ENCODE measurements at places on chromosomes 1 and 21. TPM values are rescaled to one million over a fixed set of nuclear protein-coding genes. Genes with fewer than 3 reads are reported as not detected.

- DNase-seq: no peak
Measured at GRCh38 chr1:34896612-34897011, 32.8 kb downstream of the DLGAP3 start.

DNA sequence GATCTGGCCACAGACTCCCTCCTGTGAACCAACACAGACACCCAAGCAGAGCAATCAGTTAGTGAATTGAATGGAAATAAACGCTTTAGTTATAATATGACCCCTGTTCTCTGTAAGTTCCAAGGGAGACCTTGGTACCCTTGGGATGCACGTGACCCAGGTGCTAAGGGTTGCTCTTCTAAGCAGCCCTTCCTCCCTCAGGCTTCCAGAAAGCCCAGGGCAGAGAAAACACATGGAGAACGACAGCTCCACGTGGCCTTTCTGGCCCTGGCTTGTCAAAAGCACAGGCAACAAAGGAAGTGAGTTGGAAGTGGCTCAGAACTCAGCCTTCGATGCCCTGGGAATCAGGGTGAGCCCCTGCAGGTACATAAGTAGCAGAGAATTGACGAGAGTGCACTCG is 57.4 kb downstream of the LACTBL1 start:
- DNase-seq: no peak

GRCh38 chr1:92446546-92446945 is 40.2 kb downstream of the GFI1 start:
- DNase-seq: no peak

- DNase-seq: peak; percentile 26
Measured at GRCh38 chr1:212814537-212815334, 23.0 kb downstream of the TATDN3 start.

- DNase-seq: peak; percentile 50
Measured at GRCh38 chr1:174998569-174999215, 1.1 kb upstream of the CACYBP start.

GRCh38 chr1:39679821-39680220 is 7.9 kb upstream of the NT5C1A start:
- no peak for DNase-seq

GRCh38 chr1:22832414-22832786 is 121.8 kb downstream of the EPHB2 start:
- no peak for DNase-seq

GRCh38 chr1:167526667-167527383 is 8.5 kb upstream of the CD247 start:
- no peak for DNase-seq

GRCh38 chr1:27858072-27858948 is 14.0 kb upstream of the THEMIS2 start:
- peak; percentile 95 for DNase-seq

GRCh38 chr1:59013276-59013927 is 229.6 kb upstream of the JUN start:
- DNase-seq: no peak

GRCh38 chr1:1387098-1388077 is 11.7 kb downstream of the CCNL2 start:
- no peak for DNase-seq

- DNase-seq: no peak
Measured at GRCh38 chr1:115129071-115129640, 39.9 kb upstream of the TSPAN2 start.

DNA sequence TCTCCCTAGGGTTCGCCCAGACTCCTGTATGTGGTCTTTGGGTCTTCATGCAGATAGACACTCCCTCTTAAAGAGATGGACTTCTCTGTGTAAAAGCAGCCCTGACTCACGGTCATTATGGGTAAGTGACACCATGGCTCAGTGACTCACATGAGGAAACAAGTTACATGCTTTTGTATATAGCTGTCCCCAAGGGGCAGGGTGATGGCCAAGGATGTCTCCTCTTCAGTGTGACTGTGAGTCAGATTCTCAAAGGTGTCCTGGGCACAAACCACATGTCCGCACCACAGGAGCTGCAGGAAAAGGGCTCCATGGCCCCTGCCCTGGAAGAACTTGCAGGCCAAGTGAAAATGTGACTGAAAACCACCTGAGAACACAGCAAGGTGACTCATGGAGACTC is 380.4 kb downstream of the NPHP4 start:
- DNase-seq: peak; percentile 31

- no peak for DNase-seq
Measured at GRCh38 chr1:237211540-237211939, 169.6 kb downstream of the RYR2 start.

- DNase-seq: no peak
Measured at GRCh38 chr1:23290836-23291565, 53.1 kb downstream of the HNRNPR start.

- DNase-seq: peak; percentile 54
Measured at GRCh38 chr1:241994171-241994570, 4.7 kb downstream of the MAP1LC3C start.

DNA sequence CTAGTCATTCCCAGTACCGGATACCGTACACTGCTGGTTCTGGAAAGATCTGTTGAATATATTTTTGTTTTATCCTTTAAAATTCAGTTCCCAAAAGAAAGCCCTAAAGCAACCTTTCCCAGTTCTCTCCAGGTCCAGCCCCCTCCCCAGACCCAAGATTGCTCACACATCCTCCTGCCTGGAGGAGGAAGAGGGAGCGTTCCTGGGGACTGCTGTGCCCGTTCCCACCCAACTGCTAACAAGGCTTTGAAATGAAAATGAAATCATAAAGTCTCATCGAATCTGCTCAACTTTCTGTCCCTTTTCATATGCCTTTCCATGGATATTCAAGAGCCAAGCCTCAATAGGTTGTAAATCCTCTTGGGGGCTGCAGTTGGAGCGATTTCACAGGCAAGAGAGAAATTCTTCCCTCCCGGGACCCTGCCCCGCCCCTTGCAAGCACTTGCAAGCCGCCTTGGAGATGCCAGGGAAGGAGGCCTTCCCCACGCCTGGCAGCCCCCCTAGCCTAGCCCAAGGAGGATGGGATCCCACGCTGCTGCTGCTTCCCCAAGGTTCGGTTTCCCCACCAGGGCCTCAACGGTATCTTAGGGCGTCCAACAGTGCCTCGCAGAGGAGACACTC is 113.2 kb upstream of the CACHD1 start:
- DNase-seq: no peak

GRCh38 chr1:2950926-2951305 is 70.4 kb upstream of the ACTRT2 start:
- DNase-seq: no peak

DNA sequence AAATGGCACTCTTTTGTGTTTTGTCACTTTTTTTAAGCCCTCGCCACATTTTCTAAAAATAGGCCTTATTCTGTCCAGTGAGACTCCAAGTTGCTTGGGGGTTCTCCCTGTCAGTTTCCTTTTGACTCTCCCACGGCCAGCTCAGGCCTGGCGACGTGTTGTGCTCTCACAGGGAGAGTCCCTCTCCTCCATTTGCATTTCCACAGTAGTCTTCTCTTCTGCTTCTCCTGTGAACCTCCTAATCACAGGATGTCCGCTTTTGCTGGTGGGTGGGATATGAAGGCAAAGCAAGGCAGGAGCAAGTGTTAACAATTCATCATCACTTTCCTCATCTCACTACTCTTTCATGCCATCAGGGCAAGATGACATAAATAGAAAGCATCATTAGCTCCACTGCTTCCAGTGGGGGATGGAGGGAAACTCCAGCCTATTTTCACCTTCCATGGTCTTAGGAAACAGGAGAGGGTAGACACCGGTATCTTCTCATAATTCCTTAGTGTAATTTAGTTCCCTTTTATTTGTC is 99.8 kb downstream of the INTS7 start:
- no peak for DNase-seq

DNA sequence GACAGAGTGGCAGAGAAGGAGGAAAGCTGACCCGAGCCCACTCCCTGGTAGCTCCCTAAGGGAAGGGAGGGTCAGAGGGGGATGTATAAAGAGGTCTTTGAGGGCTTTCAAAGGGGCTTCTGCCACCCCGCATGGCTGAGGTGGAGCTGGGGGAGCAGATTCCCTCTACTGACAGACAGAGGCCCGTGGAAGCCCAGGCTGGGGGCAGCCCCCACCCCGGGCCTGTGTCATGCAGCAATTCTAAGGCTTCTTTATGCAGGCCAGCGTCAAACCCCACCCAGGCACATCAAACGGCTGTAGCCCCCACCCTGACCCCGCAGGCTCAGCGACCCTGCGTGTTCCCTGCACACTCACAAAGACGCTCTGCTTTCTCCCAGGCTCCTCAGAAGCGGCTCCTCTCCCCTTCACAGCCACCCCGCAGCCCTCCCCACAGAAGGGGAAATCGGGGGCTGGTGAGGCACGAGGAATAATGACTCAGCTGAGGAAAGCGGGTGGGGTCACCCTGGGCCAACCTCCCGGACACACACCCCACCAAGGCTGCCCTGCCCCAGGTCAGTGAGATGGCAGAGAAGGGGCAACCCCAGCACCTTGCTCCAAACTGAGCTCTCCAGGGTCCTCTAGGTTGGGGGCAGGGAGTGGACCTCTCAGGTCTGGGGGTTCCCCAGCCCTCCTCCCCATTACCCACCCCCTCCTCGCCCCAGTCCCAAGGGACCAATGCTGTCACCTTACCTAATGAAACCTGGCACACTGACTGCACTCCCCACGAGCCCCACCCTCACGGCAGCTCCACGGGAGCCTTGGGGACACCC is 10.8 kb downstream of the SLC45A3 start:
- no peak for DNase-seq

DNA sequence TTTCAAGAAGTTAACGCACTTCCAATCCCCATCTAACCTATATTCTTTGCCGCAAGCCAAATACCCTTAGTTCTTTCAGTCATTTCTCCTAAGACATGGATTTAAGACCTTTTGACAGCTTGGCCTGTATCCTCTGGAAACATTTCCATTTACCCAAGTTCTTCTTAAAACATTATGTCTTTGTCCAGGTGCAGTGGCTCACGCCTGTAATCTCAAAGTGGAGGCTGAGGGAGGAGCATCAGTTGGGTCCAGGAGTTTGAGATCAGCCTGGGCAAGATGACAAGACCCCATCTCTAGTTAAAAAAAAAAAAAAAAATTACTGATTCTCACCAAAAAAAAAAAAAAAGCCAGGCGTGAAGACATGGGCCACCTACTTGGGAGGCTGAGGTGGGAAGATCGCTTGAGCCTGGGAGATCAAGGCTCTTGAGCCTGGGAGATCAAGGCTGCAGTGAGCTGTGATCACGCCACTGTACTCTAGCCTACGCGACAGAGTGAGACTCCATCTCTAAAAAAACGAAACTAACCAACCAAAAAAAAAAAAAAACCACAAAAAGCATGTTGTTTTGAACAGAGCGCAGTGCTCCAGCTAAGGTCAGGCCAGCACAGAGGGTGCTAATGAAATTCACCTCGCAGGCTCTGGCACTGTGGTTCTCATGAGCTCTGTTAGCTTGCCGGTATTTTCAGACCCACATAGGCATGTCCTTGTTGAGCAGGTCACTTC is 36.0 kb downstream of the NUAK2 start:
- DNase-seq: no peak

The MAP3K7CL gene
- total RNA-seq: 1.3 TPM

The KCNAB2 gene
- 26.4 TPM for total RNA-seq

The CBR3 gene
- total RNA-seq: 56.3 TPM

The EFCAB7 gene
- total RNA-seq: 3.6 TPM

The ELF3 gene
- total RNA-seq: 460 TPM

The CELF3 gene
- total RNA-seq: 0.07 TPM

The NUF2 gene
- total RNA-seq: 35.6 TPM

The DCST2 gene
- total RNA-seq: 0.18 TPM

The OR2W3 gene
- 4.5 TPM for total RNA-seq

The RGS4 gene
- total RNA-seq: 16.6 TPM

The LRRC39 gene
- total RNA-seq: 0.84 TPM

The AMY1C gene
- not detected for total RNA-seq
